ENCODE measurements at places on chromosomes 5 and 9. TPM values are rescaled to one million over a fixed set of nuclear protein-coding genes. Genes with fewer than 3 reads are reported as not detected.

The PLPPR1 gene
- polyA plus RNA-seq, result 2.8 TPM

The EQTN gene
- not detected for polyA plus RNA-seq

The KIF27 gene
- polyA plus RNA-seq, result 0.55 TPM

The PCDHB2 gene
- polyA plus RNA-seq, result not detected

The ADCY2 gene
- polyA plus RNA-seq, result not detected

The SHISAL2B gene
- polyA plus RNA-seq, result not detected

The CERCAM gene
- 2.9 TPM for polyA plus RNA-seq

The GBGT1 gene
- 0.33 TPM for polyA plus RNA-seq

The SLC6A3 gene
- polyA plus RNA-seq, result not detected

The FOXD1 gene
- polyA plus RNA-seq, result not detected

The PCDHB14 gene
- 0.10 TPM for polyA plus RNA-seq

The DNAH5 gene
- 7.7 TPM for polyA plus RNA-seq

Data from liver (tissue), 10 donors.